ENCODE measurements at places on chromosomes 12 and 14. TPM values are rescaled to one million over a fixed set of nuclear protein-coding genes. Genes with fewer than 3 reads are reported as not detected.

RDH12 gene
- not detected for total RNA-seq

GEMIN2 gene
- 27.0 TPM for total RNA-seq

C12orf50 gene
- under 0.01 TPM for total RNA-seq

DDX47 gene
- 41.9 TPM for total RNA-seq

- no peak for DNase-seq
- no peak overlapping the region for H3K4me3 ChIP-seq
- H3K27me3 ChIP-seq: no peaks in the 10 kb centered on the region
- H3K4me1 ChIP-seq: no peaks in the 10 kb centered on the region
Measured at GRCh38 chr14:75094896-75095295, 25.5 kb downstream of the ZC2HC1C start.

DNA sequence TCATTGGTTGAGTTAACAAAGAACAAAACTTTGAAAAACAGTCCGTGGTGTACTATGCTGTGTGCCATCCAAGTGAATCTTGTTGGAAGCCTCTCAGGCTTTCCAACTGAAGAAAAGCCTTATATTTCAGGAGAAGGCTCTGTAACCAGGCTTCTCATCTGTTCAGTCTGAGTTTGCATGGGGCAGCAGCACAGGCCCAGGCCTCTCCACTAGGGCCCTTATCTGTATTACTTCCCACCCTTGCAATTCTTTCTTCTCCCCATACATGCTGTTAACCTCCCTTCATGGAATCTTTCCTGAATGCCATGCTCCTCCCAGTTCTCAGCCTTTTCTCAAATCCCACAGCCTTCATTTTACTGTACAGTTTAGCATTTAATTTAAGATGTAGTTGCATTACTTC is 28.3 kb downstream of the FRMD6 start:
- no peak overlapping the region for H3K4me3 ChIP-seq
- no peaks in the 10 kb centered on the region for H3K27me3 ChIP-seq
- H3K4me1 ChIP-seq: peaks cover 16% of the 10 kb centered on the region
- no peak overlapping the region for H3K27ac ChIP-seq

DNA sequence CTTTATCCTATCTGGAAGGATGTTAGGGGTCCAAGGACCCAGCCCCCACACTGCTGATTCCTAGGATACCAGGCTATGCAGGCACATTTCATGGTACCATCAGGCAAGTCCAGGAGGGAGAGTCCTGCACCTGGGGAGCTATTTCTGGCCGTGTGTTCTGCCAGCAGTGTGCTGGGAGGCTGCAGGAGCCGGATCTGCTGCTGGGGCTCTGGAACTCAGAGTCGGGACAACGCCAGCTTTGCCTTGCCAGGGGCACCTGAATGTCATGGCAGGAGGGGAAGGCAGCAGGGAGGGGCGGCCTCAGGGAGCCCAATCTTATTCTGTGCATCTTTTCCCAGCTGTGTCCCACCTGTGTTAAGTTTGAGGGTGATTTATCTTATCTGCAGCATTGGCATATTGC is 17.8 kb downstream of the SRRM4 start:
- no peak overlapping the region for H3K4me3 ChIP-seq
- H3K27me3 ChIP-seq: no peaks in the 10 kb centered on the region
- DNase-seq: no peak
- no peaks in the 10 kb centered on the region for H3K4me1 ChIP-seq
- no peak overlapping the region for H3K27ac ChIP-seq
- no peaks in the 10 kb centered on the region for H3K36me3 ChIP-seq

DNA sequence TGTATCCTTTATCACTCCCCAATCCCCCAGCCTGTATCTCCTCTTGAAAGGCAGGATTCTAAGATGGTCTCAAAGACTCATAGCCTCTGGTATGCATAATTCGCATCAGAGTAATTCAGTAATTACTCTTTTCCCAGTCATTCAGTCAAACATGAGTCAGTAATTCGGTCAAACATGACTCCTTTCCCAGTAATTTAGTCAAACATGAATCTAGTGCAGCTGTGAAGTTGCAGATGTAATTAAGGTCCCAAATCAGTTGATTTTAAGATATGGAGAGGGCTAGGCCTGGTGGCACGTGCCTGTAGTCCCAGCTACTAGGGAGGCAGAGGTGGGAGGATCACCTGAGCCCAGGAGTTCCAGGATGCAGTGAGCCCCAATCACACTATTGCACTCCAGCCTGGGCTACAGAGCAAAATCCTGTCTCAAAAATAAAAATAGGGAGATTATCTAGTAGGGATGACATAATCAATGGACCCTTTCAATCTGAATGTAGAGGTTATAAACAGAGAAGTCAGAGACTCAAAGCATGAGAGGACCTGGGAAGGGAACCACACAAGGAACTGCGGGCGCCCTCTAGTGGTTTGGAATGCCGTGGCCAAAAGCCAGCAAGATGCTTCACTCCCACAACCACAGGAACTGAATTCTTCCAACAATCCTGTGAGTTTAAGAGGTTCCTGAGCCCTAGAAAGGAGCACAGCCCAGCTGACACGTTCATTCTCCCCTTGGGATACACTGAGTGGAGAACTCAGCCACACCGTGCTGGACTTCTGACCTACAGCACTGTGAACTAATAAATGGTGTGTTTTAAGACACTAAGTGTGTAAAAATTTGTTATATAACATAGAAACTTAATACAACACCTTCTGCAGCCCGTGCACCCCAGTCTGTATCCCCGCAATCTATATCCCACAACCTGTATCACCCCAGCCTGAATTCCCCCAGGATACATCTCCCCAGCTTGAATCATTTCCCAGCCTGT is 14.3 kb upstream of the ARMH4 start:
- H3K4me1 ChIP-seq: peaks cover 10% of the 10 kb centered on the region
- H3K27ac ChIP-seq: peak overlapping the region; percentile 11
- DNase-seq: peak; percentile 76
- no peak overlapping the region for H3K4me3 ChIP-seq
- H3K27me3 ChIP-seq: no peaks in the 10 kb centered on the region

- no peak overlapping the region for H3K27ac ChIP-seq
- H3K4me1 ChIP-seq: no peaks in the 10 kb centered on the region
- no peak for DNase-seq
Measured at GRCh38 chr14:45287610-45288009, 34.6 kb upstream of the MIS18BP1 start.

DNA sequence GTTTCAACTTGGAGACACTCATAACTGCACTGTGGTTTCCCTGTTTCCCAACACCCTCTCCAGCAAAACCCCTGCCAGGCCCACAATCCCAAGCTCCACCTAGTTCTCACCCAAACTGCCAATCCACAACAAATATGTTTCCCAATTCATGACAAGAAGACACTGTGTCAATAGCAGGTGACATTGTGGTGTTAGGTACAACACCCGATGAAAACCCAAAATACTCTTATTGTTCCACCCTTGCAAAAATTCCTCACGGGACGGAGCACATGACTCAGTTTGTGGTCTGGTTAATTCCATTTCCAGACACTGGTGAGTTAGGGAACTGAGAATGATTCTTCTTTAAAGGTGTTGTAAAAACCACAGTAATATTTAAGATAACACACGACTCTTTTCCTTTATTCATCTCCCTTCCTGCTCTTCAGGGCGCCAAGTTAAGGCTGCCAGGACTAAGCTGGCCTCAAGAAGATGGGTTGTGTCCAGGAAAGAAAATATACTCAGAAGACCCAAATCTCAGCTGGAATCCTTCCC is 735.5 kb downstream of the MED13L start:
- DNase-seq: peak; percentile 75
- H3K27me3 ChIP-seq: no peaks in the 10 kb centered on the region
- no peak overlapping the region for H3K27ac ChIP-seq
- H3K4me1 ChIP-seq: no peaks in the 10 kb centered on the region
- H3K4me3 ChIP-seq: no peak overlapping the region

DNA sequence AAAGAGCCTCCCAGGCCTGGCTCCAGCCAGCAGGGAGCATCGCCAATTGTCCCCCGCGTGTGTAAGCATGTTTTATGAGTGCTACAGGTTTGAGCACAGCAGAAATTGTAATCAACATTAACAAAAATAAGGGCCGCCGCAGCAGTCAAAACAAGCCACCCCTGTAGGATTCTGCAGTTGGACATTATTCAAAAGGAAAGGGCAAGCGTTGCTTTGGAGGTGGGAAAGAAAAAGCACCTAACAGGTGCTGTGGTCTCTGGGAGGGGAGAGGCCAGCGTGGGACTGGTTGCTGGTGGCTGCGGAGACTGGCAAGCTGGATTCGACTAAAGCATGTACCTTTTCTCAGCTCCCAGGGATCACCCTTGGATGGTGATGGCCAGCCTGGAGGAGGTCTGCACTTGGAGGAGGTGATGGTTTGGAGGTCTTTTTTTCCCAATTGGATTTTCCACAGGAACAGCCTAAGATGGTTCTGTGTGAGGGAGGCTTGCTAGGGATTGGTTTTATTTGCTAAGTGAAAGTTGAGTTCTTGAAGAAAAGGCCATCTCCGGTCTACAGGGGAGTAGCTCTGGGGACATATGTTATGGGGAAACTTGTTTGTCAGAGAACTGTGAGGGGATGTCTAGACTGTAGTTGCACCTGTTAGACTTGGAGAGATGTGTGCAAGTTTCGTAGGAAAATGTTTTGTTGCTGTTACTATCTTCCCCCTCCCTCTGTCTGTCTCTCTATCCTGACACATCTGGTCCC is 2.0 kb downstream of the DYRK2 start:
- no peaks in the 10 kb centered on the region for H3K4me1 ChIP-seq
- no peaks in the 10 kb centered on the region for H3K36me3 ChIP-seq
- no peaks in the 10 kb centered on the region for H3K27me3 ChIP-seq
- H3K4me3 ChIP-seq: peak overlapping the region; percentile 91
- DNase-seq: no peak

DNA sequence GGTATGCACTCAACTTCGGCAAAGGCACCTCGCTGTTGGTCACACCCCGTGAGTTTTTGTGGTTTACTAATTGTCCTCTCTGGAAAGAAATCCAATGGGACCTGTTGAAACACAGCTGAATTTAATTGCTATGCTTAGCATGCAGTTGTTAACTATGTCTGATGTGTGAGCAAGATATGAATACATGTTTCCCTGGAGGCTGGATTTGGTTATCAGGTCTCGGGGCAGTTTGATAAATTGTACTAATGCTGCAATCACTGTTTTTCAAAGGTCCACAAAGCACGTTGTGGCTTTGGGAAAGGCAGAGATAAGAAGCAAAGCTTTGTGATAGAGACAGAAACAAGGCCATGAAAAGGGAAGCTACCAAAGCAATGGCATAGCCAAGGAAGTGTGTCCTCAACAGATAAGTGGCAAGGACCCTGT is 91.3 kb downstream of the DAD1 start:
- no peak overlapping the region for H3K27ac ChIP-seq
- peaks cover 12% of the 10 kb centered on the region for H3K27me3 ChIP-seq
- DNase-seq: no peak
- no peaks in the 10 kb centered on the region for H3K4me1 ChIP-seq
- H3K4me3 ChIP-seq: no peak overlapping the region

- no peak for DNase-seq
- H3K27me3 ChIP-seq: no peaks in the 10 kb centered on the region
- no peak overlapping the region for H3K27ac ChIP-seq
- no peak overlapping the region for H3K4me3 ChIP-seq
Measured at GRCh38 chr12:53101266-53101665, 2.0 kb upstream of the SOAT2 start.

DNA sequence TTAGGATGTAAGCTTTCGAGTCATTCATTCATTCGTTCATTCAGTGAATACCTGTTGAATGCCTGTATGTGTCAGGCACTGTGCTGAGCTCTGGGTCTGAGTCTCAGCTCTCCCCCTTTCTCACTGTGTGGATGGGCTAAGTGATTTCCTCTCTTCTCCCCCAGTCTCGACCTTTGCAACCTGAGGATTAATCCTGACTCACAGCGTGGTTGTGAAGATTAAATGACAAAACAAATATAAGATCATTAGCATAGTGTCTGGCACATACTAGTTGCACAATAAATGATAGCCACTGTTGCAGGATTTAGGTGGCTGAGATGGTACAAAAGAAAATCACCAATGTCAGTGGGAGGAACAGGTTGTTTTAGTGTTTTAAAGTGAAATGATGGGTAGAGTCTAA is 136.7 kb downstream of the GPR135 start:
- DNase-seq: no peak
- no peak overlapping the region for H3K27ac ChIP-seq
- H3K36me3 ChIP-seq: no peaks in the 10 kb centered on the region
- H3K27me3 ChIP-seq: no peaks in the 10 kb centered on the region

DNA sequence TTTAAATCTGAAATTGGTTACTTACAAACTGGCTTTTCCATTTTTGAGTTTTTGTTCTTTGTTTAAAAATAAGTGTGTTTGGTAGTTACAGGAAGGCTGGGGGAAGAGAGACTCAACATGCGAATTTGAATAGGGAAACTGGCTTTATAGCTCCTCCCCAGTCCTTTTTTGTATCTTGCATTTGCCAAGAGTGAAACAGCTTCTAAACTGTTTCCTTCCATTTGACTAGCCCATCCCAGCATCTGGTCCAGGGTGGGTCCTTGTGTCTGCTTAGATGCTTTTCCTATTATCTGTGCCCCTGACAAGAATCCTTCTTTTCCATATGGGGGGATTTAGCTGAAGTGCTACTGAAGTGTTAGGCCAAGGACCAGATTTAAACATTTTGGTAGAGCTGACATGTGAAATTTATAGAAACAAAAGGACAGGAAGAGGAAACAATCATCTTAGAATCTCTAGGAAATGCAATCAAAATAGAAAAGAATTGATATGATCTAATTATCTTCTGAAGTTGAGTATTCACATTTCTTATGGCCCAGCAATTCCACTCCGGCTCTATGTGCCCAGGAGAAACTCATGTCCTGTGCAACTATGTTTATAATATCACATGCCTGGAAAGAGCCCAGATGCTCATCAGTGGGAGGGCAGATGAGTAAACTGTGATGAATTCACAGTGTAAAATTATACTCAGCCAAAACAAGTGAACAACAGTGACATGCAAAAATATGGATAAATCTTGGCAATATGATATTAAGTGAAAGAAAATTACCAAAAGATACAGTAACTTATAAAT is 7.4 kb downstream of the SMOC1 start:
- no peaks in the 10 kb centered on the region for H3K4me1 ChIP-seq
- no peak overlapping the region for H3K4me3 ChIP-seq
- peak; percentile 73 for DNase-seq
- H3K27ac ChIP-seq: no peak overlapping the region

- no peak for DNase-seq
- H3K27ac ChIP-seq: no peak overlapping the region
- H3K4me3 ChIP-seq: no peak overlapping the region
- H3K4me1 ChIP-seq: no peaks in the 10 kb centered on the region
- no peaks in the 10 kb centered on the region for H3K36me3 ChIP-seq
- H3K27me3 ChIP-seq: no peaks in the 10 kb centered on the region
Measured at GRCh38 chr14:67881225-67881624, 61.6 kb downstream of the RAD51B start.

DNA sequence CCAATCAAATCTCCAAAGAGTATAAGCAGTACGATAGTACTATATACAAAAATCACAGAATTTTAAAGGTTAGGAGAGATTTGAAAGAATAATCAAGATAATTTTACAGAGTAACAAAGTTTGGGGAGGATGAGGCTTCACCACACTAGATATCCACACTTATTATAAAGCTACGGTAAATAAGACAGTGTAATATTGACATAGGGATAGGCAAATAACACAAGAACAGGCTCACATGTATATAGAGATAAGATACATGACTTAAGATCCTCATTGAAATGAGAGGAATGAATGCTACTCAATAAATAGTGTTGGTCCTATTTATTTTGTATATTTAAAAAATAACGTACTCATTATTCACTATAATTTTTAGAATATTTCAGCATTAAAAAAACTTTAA is 26.2 kb downstream of the NUMB start:
- no peak overlapping the region for H3K27ac ChIP-seq
- no peak overlapping the region for H3K4me3 ChIP-seq
- H3K36me3 ChIP-seq: no peaks in the 10 kb centered on the region
- H3K4me1 ChIP-seq: peaks cover 7% of the 10 kb centered on the region

- no peak overlapping the region for H3K27ac ChIP-seq
- H3K27me3 ChIP-seq: no peaks in the 10 kb centered on the region
- no peaks in the 10 kb centered on the region for H3K4me1 ChIP-seq
- no peaks in the 10 kb centered on the region for H3K36me3 ChIP-seq
Measured at GRCh38 chr14:54197369-54197768, 199.4 kb upstream of the CDKN3 start.

Data from fibroblast of lung (primary cell).